Activated naive CD4-positive, alpha-beta T cell treated with Interleukin-2 at 50 U/mL for 16 hours (primary cell): ENCODE measurements at places on chromosomes 13 and 19.
A peak's percentile ranks its signal among the peaks of the same experiment; 100 is the strongest.

- peak; percentile 89 for DNase-seq
Measured at GRCh38 chr19:2171349-2172145, 7.8 kb downstream of the DOT1L start.

- no peak for DNase-seq
Measured at GRCh38 chr13:66341635-66342377, 888.3 kb downstream of the PCDH9 start.

DNA sequence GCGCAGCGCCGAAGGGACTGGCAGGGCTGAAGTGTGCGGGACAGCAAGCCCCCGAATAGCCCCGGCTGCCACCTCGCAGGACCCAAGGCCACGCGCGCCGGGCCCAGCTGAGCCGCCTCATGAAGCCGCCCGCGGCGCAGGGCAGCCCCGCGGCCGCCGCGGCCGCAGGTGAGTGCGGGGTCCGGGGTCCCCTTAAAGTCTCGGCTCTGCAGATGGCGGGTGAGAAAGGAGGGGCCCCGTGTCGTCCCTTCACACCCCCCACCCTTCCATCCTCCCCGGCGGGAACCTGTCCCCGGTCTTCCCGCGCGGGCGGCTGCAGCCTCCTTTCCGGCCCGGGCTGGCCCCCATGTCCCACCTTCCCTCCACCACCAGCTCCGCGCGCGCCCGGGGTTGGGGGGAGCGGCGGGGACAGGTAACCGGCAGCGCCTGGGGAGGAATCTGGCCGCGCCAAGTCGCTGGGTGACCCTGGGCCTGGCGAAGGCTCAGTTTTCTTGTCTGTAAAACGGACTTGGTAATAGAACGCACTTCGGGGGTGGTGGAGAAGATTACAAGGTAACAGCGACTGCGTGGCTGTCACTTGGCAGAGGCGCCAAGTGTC, 338 bp downstream of the RGCC start:
- DNase-seq, result peak; percentile 41

DNA sequence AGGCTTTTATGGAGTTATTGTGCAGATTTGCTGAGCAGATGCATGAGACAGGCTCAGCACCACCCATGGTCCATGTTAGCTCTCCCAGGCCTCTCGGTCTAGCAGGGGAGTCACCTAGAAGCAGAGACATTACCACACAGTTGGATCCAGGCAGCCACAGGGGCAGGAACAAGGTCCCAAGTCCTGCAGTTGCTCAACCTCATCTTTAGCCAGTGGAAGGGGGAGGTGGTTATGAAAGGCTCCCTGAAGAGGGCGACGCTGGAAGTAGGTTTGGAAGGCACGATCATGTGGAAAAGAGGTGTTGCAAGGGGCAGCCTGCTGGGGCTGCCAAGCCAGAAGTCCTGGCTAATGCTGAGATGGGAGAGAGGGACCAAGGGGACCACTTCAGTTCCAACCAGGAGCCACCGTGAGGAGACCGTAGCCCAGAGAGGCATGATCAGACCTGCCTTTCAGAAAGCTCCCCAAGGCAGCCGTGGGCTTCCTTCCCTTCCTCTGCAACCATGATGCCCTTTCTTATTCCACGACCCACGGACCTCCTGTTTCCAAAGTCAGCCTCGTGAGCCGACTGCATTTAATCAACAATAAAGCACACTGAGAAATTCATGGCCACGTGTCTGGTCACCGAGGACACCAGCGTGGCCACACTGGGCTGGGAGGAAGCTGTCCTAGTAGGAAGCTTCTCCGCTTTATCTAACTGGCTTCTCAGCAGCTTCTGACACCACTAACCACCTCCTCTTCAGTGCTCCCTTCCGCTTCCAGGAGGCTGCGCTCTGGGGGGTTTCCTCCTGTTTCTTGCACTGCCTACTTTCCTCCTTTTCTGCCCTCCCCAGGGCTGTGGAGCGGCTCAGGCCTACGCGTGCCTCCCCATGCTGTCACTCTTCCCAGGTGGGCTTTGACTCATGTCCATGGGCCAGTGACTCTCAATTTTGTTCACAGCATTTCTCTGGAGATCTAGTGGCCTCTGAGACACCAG, 2.6 kb downstream of the AP1M1 start:
- DNase-seq, result no peak

GRCh38 chr19:44576843-44577565, 36.4 kb upstream of the IGSF23 start:
- DNase-seq, result no peak

GRCh38 chr13:75740031-75740430, 103.9 kb downstream of the LMO7 start:
- DNase-seq, result no peak

- no peak for DNase-seq
Measured at GRCh38 chr13:33286128-33286527, 573 bp upstream of the STARD13 start.

GRCh38 chr13:26529441-26529840, 28.0 kb upstream of the WASF3 start:
- no peak for DNase-seq

DNA sequence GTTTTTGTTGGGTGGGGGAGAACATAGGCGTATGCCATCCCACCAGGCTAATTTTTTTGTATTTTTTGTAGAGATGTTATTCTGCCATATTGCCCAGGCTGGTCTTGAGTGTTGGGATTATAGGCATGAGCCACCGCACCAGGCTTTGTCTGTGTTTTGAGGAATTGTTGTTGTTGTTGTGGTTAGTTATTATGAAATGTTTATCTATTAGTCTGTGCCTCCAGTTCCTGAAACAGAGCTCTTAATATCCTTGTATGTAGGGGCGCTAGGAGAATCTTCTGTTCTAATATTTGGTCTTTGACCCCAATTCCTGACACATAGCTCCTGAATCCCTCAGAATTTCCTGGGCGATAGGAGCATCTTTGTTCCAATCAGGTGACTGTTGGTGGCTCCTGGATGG, 5.6 kb upstream of the LATS2 start:
- no peak for DNase-seq

DNA sequence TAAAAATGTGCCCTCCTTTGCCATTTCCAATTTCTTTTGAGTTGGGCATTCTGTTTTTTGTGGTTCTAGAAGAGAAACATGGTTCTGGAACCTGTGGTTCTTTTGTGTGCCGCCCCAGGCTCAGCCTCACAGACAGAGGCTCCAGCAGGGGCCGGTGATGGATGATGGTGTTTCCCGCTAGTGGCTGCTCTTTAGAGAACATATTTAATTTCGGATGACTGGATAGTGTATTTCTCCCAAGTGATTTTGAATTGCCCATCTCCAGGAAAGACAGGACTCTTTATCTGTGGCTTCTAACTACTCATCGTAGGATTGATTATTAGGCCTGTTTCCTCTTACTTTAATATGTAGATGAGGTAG, 75.2 kb downstream of the KL start:
- DNase-seq, result no peak

DNA sequence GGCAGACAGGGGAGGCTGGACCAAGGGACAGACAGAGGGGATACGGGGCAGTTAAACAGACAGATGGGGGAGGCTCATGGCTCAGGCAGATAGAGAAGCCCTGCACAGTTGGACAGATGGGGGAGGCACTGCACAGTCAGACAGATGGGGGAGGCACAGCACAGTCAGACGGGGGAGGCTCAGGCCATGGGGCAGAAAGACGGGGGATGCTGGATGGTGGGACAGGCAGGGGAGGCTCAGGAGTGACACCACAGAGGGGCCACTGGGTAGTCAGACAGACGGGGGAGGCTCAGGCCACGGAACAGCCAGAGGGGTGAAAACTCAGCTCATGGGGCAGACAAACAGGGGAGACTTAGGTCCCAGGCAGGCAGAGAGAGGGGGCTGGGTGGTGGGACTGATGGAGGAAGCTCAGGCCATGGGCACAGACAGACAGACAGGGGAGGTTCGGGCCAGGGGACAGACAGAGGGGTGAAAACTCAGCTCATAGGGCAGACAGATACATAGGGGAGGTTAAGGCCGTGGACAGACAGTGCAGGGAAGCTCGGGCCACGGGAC, 886 bp downstream of the MFSD12 start:
- no peak for DNase-seq

- no peak for DNase-seq
Measured at GRCh38 chr13:52378312-52378711, 27.7 kb downstream of the THSD1 start.

DNA sequence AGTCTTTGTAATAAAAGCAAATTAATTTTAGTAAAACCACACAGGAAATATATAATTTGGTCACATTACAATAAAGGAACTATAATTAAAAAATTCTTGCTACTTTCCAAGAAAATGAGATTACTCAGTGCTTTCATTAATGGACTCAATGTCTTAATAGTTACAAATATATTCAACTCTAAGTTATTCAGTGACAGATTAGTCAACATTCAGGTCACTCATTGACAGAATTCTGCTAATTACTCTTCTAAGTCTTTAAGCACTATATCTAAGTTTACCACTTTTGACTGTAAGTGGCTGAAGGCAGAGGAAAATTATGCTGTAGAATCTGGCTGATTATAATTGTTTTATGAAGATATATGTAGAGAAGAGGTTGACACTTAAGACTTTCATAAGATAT, 1365.0 kb downstream of the EFNB2 start:
- no peak for DNase-seq

- DNase-seq, result peak; percentile 64
Measured at GRCh38 chr19:47471733-47472457, at the start of gene SLC8A2. Gene SLC8A2, minus strand, starts transcription at chr19:47471893. Its CDS starts 5,490 bp downstream, at chr19:47466403.

- DNase-seq, result peak; percentile 70
Measured at GRCh38 chr19:18340190-18340989, at the start of gene PGPEP1. Gene PGPEP1, plus strand, starts transcription at chr19:18340598. Its CDS starts 84 bp downstream, at chr19:18340682.

DNA sequence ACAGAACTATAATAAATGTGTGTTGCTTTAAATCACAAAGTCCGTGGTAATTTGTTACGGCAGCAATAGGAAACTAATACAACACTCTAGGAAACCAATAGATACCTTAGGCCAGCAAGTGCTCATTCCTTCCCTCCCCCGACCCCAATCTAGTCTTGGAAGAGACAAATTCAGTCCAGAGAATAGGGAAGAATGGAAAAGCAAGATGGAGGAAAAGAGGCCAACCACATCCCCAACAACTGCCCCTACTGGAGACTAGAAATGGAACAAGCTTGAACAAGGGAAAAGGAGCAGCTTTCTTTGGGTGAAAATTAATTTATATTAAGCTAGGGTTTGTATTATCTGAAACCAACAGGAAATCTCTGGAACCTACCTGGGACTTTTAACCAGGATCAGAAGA, 54.4 kb downstream of the DIAPH3 start:
- DNase-seq, result no peak

DNA sequence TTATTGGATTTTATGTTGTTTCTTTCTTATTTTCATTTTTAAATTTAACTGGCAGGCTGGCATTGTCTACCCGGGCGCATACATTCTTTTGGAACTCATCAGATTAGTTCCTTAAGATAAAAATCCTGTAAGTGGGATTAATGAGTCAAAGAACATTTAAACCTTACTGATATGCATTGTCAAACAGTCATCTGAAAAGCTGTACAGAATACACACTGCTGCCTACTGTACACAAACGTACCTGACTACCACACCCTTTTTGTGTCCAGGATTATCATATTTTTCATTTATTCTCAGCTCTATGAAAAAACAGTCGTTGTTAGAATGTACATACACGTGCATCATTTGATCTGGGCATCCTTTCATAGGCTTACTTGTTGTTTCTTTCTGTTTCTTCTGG, 358.3 kb downstream of the EFNB2 start:
- DNase-seq, result no peak

- DNase-seq, result no peak
Measured at GRCh38 chr19:46404753-46405468, 8.5 kb downstream of the CCDC8 start.

GRCh38 chr19:44894052-44894400, 3.0 kb downstream of the TOMM40 start:
- no peak for DNase-seq

- no peak for DNase-seq
Measured at GRCh38 chr13:24361113-24361512, 51.7 kb downstream of the C1QTNF9 start.

DNA sequence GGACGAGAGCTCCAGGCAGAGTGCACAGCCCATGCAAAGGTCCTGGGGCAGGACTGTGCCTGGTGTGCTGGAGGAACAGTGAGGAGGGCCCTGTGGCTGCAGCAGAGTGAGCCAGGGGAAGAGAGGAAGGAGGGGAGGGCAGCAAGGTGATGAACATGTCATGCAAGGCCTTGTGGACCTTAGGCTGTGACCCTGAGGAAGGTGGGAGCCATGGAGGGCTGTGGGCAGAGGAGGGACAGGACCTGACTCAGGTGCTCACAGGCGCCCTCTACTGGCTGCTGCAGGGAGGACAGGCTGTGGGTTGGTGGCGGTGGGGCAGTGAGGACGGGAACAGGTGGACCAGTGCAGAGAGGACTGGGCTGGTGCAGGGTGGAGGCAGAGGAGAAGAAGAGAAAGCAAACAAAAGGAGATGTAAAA, 170.3 kb downstream of the PTPRS start:
- DNase-seq, result peak; percentile 57

DNA sequence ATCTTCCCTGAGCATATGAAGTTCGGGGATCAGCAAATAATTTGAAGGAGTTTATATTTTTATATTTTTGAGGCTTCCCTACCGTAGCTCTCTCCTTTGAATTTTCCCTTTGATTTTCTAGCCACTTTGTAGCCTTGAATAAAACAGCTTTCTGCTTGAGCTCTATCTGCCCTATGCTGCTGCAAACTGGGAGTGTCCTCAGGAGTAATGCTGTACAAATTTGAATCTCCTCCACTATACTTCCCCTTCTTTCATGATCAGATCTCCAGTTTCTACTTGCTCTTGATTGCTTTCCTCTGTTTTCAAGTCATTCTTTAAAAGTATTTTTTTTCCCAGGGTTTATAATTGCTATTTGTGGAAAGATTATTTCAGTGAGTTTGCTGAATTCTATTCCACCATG, 14.6 kb downstream of the PDS5B start:
- DNase-seq, result no peak
